ENCODE measurements at places on chromosomes 3 and 15. TPM values are rescaled to one million over a fixed set of nuclear protein-coding genes. Genes with fewer than 3 reads are reported as not detected.
A peak's percentile ranks its signal among the peaks of the same experiment; 100 is the strongest.

DNA sequence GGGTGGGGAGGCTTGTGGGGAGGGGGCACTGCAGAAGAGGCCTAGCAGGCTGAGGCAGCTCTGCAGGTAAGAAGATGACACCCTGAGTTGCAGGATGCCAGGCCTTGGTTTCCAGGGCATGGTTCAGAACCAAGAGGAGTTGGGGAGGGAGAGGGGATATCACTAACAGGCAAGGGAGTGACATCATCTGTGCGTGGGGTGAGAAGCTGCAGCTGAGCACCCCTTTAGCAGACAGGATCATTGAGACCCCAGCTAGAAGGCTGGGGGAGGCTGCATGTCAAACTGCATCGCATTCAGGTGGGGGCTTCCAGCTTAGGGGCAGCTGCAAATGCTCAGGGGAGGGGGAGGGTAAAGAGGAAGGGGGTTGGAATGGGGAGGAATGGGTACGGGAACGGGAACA, 23.0 kb downstream of the CACNA2D2 start:
- DNase-seq: no peak

- no peak for DNase-seq
Observed at GRCh38 chr3:37712421-37712820, 149.3 kb upstream of the CTDSPL start.

DNA sequence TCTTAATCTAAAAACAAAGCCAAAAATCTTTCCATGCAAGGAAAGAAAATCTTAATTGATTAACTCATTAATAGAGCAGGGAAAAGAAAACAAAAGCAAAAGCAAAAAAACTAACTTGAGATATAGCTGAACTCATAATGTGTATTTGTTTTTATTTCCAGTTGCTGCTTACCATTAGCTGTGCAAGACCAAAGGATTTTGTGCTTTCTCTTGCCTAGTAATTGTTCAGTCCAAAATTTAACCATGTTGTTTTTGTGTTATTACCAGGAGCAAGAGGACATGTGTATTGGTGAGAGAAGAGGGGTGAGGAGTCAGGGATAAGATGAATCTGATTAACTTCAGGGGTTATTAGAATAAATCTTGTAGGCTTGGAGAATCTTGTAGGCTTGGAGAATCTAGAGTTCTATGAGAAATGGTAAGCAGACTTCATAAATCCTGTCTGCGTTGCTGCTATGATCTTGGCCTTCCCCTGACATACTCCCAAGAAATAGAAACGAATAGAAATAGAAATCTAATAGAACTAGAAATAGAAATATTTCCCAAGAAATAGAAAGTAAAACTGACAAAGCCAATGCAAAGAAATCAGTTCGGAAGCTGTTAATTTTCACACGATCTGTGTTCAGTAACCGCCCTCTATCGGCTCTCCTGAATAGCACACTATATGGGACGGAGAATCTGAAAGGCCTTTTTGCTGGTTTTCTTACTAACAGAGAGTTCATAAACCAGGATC, 72.6 kb upstream of the TNFSF10 start:
- DNase-seq: peak; percentile 60

DNA sequence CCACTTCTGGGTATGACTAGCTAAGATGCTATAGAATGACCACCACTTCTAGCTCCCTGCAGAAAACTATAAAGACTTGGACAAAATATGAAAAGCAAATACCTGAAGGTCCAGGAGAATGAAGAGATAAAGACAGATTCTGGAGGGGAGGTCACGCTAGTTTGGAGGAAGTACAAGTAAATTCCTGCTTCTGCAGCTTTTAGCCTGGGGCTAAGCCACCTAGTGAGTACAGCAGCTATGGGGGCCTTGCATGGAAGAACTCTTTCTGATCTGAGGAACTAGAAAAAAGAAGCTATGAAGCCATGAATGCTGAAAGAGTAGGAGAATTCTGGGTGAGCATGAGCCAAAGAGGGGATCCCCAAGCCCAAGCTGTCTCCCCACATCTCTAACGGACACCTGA, 29.8 kb downstream of the NRG4 start:
- DNase-seq: no peak

- peak; percentile 55 for DNase-seq
Observed at GRCh38 chr3:188948281-188948996, 223.3 kb upstream of the TPRG1 start.

DNA sequence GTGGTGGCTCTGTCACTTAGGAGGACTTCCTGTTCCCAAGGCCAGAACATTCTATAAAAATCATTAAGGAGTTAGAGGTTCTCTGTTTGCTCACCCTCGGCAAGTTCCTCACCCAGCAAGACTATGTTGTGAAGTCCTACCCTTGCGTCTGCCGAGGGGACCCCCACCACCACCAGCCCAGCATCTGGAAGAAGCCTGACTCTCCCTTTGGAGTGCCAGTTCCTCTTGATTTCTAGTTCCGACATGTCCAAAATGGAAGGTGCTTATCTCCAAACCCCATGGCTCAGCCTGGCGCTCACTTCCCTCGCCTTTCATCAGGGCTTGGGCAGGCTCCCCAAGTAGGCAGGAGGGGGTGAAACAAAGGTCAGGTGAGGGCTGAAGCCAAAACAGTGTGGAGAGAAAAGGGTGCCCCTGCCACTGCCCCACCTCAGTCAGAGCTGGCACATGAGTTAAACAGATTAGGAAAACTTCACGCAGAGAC, 41.0 kb downstream of the BHLHE40 start:
- no peak for DNase-seq

- DNase-seq: no peak
Observed at GRCh38 chr3:58999134-58999773, 50.6 kb downstream of the CFAP20DC start.

SLC28A2 gene
- total RNA-seq: not detected

DNA sequence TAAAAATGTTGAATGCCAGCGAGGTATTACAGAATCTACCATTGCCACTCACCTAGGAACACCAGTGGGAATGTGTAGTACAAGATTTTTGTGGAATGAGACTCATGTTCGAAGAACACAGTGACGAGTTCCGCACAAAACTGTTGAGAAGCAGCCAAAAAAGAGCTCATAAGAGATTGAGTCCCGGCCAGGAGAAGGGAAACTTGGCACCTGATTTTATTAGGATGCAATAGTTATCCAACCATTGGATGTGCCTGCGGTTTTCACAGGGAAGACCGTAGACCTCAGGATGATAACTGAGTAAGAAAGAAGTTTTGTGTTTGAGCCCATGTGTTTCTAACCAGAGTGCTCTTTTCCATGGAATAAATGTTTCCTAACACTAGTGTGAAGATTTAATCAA, 88.9 kb downstream of the PTPRG start:
- no peak for DNase-seq

TF gene
- 0.77 TPM for total RNA-seq

All from neural progenitor cell (in vitro differentiated cells).